ENCODE measurements at places on chromosomes 3 and 15. TPM values are rescaled to one million over a fixed set of nuclear protein-coding genes. Genes with fewer than 3 reads are reported as not detected.
A peak's percentile ranks its signal among the peaks of the same experiment; 100 is the strongest.

POLQ gene
- 2.4 TPM for total RNA-seq

DNA sequence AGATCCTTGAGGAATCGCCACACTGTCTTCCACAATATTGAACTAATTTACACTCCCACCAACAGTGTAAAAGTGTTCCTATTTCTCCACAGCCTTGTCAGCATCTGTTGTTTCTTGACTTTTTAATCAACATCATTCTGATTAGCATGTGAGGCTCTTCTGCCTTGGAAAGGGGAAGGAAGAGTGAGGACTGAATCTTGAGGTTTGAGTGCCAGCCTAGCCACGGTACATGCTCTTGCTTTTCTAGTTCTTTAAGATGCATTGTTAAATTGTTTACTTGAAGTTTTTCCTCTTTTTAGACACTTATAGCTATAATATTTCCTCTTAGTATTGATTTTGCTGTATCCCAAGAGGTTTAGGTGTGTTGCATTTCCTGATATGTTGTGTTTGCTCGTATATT is 596.1 kb downstream of the OTOL1 start:
- no peak for DNase-seq

DNA sequence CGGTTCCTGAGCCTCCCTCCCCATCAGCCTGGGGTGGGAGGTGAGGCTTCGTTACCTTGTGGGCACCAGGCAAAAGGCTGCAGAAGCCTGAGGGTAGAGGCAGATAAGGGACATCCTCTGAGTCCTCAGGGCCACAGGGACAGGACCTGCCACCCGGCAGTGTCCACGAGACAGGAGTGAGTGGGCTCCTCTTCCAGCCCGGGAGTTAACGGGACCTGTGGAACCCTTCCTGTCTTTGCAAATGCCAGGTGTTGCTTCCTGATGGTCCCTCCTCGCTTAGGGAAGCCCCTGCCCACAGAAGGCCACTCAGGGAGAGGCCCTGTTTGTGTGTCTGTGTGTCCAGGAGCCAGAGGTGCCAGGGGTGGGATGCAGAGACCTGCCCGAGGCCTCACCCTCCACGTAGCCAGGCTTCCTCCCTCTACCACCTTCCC is 111.1 kb upstream of the ALDH1A3 start:
- no peak for DNase-seq

DNA sequence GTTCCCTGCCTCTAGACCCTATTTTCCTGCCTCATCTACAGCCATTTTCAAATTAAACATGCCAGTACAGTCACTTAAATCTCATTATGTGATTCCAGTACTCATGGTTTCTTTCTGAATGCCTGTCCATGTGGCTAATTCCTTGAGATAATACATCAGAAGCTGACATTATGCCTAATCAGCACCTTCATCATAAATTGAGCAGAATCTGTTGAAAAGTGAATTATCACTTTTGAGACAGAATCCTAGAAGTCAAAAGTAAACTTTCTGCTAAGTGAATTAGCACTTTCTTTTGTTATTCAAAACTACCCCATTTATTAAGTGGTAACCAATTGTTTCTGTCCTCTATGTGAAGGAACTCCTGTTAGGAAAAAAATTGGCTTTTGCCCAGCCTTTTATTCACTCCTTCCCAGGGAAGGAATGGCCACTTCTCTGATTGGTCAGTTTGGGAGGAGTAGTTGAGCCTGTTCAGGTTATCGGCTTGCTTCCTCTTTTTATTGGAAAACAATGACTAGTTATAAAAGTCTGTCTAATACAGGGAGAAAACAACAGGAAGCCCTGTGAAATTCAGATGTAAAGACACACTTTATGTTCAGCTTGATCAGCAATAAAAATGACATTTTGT is 40.5 kb downstream of the OSTN start:
- no peak for DNase-seq

MKRN3 gene
- 0.55 TPM for total RNA-seq

INSYN1 gene
- total RNA-seq, result 52.7 TPM

GRCh38 chr3:197171481-197172067 is 126.8 kb downstream of the DLG1 start:
- no peak for DNase-seq

DNA sequence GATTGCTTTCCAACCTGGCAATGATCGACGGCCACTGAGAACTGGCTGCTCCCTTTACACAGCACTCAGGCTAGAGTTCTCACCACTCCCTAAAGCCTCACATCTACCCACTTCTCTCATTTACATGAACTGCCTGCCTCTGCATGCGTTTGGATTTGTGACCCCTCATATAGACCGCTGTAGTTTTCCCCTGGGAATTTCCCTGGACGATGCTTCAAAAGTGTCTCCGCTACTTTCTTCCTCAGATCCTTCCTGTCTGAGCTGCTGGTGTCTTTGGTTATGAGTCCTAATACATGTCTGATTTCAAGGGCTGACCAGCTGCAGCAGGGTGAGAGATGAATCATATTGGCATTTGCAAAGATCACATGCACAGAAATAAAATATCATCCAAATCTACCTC is 116.7 kb upstream of the ETV5 start:
- no peak for DNase-seq

DNA sequence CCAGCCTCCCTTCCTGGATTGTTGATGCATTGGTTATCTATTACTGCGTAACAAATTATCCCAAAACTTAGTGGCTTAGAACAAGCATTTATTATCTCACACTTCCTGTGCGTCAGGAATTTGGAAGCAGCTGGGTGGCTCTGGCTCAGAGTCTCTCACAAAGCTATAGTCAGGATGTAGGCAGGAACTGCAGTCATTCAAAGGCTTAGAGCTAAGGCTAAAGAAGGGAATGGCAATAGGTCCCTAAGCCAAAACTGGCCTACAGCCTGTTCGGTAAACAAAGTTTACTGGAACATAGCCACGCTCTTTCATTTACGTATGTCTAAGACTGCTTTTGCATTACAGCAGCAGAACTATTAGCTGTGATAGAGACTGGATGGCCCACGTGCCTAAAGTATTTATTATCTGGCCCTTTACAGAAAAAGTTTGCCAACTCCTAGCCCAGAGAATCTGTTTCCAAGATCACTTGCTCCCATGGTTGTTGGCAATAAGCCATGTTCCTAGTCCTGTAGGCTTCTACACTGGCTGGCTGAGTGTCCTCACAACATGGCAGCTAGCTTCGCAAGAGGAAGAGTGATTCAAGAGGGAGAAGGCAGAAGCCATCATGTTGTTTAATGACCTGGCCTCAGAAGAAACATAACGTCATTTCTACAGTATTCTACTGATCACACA is 132.4 kb downstream of the SNRK start:
- no peak for DNase-seq

DNA sequence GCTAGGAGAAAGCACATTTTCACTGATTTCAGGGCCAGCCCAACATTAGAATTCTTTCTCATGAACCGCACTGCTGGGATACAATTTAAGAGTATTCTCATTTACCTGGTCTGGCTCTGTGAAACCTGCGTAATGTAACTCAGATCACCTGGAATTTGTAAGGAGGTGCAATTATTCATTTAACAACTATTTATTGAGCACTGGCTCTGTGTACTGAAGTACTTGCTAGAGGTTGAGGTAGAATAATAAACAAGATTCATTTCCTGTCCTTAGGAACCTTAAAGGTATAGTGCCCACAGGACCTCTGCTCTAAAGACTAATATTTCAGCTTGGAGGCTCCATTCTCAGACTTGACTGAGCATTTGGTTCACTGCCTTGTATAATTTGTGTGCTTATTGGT is 242.2 kb upstream of the ZPLD1 start:
- no peak for DNase-seq

GRCh38 chr15:93488296-93488713 is 399.3 kb upstream of the RGMA start:
- DNase-seq, result no peak

- no peak for DNase-seq
These were observed 164.0 kb downstream of the CHST2 start for GRCh38 chr3:143283432-143284128.

DNA sequence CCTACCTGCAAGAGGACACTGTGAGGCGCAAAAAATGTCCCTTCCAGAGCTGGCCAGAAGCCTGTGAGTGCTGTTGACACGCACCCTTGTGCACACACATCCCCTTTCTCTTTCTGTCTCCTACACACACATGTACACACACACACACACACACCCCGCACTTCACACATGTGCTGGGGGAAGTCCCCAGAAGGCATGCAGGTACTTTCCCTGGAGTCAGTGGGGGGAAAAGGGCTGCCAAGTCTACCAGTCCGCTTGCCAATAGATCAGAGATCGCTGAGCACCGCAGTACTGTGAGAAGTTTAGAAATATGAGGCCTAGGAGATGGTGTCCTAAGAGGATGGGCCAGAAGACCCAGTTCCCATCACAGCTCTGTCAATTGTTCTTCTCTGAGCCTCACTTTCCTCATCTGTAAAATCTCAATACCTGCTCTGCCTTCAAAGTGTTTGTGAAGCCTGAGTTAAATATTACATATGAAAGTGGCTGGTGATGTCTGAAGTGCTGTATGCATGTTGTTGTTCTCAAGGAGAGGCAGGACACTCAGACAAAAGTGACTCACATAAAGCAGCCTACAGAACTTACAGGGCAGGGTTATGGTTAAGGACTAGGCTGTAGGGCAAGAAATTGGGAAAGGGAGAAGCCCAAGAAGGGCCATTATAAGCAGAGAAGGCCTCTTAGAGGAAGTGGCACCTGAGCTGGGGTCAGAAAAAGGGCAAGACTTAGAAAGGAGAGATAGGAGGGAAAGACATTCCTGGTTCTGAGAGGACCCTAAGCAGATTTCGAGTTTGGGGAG is 6.8 kb downstream of the IL17RE start:
- no peak for DNase-seq

DNA sequence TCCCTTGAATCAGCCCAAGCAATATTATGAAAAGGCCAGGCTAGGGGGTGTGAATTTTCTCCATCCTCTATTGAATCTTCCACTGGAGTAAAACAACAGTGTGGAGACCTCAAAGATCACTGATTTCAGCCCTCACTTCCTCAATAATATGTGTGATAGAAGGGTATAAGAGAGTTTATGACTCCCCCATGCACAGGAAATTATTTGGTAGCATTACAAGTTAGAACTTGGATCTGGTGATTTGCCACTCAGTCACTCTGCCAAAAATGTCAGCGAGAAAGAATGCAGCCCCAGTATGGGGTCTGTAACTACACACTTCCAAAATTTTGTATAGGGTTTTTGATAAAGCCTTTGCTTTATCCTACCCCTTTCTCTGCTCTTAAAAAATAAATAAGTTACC is 81.0 kb upstream of the KCNMB2 start:
- no peak for DNase-seq

NME9 gene
- total RNA-seq, result not detected

- DNase-seq, result peak; percentile 39
These were observed 10.4 kb downstream of the SH2D7 start for GRCh38 chr15:78102741-78103140.

- no peak for DNase-seq
These were observed 29.3 kb upstream of the CAPN3 start for GRCh38 chr15:42329992-42330391.

- DNase-seq, result no peak
These were observed 5.4 kb downstream of the TRH start for GRCh38 chr3:129979905-129980304.

- no peak for DNase-seq
These were observed 3.1 kb downstream of the MST1R start for GRCh38 chr3:49900491-49901153.

KLHDC8B gene
- total RNA-seq, result 63.6 TPM

GRCh38 chr3:161333696-161334095 is 37.6 kb downstream of the SPTSSB start:
- DNase-seq, result no peak

SEMA7A gene
- total RNA-seq, result 22.4 TPM

DNA sequence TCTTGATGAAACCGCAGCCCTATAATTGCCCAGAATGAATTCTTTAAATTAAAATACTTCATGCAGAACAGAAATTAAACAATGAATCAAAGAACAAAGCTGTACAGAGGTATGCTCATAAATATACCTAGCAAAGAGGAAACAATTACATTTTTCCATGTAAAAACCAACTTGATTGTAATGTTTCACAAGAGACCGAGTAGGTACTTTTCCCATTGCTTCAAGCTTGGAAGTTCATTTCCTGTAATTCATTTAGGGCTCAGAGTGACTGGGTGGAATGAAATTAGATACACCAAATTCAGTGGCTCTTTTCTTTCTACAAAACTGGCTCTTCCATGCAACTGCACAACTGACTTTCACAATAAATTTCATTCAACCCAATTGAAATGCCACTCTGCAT is 51.4 kb downstream of the FHIT start:
- DNase-seq, result no peak

OSTN gene
- not detected for total RNA-seq

GMNC gene
- not detected for total RNA-seq

DNA sequence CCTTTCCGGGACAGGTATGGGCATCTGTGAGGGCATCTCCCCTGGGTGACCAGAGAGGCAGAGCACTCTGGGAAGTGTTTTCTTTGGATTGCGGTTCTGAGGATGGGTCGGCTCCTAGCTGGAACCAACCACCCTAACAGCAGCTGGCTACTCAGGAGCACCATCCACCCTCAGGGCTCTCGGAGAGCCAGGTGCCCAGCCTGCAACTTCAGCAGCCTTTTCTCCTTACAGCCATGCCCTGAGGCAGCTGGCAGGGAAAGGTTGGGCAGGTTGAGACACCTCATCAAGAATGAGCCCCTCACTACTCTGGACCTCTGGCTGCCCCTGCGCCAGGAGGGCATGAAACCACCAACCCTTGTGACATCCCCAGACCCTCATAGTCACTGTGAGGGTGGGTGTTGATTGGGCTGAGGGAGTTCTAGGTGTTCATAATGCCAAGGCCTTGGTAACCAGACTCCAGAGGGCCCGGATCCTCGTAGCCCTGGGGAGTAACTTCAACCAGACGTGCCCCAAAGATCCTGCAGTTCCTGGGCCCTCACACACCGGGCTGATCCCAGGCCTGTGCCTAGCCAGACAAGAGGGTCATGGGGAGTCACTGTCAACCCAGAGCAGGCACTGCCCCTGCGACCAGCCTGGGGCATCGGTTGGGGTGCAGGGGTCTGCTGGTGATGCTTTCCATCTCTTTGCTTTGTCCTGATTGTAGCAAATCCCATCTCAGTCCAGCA is 114.4 kb upstream of the ABHD17C start:
- no peak for DNase-seq

- DNase-seq, result no peak
These were observed 28.6 kb upstream of the UMPS start for GRCh38 chr3:124701687-124702086.

DNA sequence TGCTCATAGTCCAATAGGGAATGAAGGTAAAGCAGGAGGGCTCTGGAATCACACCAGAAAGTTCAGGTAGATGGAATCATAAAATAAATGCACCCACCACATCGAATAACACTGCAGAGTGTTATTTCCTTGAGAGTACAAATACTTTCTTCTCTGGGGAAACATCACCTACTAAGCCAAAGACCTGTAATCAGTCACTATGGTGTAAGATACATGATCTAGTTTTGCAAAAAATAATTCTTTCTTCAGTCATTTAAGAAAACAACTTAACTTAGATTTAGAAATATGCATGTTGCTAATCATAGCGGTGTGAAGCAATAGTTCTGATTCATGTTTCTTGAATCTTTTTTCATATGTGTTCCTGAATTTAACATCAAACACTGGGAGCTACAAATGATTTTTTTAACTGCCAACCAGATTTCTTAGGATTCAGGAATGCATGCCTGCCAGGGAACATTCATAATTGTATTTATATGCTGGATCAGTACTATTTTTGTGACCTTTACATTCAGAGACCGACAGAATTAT is 40.2 kb upstream of the MEIS2 start:
- no peak for DNase-seq

All from suprapubic skin (tissue), 4 donors.